ENCODE measurements at places on chromosomes 3 and 15.
A peak's percentile ranks its signal among the peaks of the same experiment; 100 is the strongest.

GRCh38 chr3:111465081-111465670 lies 76.8 kb upstream of the CD96 start:
- no peak overlapping the region for H3K4me3 ChIP-seq
- H3K36me3 ChIP-seq: no peaks in the 10 kb centered on the region
- no peaks in the 10 kb centered on the region for H3K4me1 ChIP-seq
- no peak overlapping the region for H3K27ac ChIP-seq
- DNase-seq: no peak

GRCh38 chr3:170055209-170055608 lies 17.4 kb downstream of the GPR160 start:
- no peaks in the 10 kb centered on the region for H3K36me3 ChIP-seq
- no peak overlapping the region for H3K27ac ChIP-seq
- no peak overlapping the region for H3K4me3 ChIP-seq
- H3K4me1 ChIP-seq: no peaks in the 10 kb centered on the region
- no peaks in the 10 kb centered on the region for H3K27me3 ChIP-seq

GRCh38 chr3:147924755-147925154 lies 515.6 kb downstream of the ZIC1 start:
- no peaks in the 10 kb centered on the region for H3K36me3 ChIP-seq
- no peak overlapping the region for H3K27ac ChIP-seq
- H3K4me1 ChIP-seq: no peaks in the 10 kb centered on the region
- H3K27me3 ChIP-seq: no peaks in the 10 kb centered on the region
- DNase-seq: no peak
- H3K4me3 ChIP-seq: no peak overlapping the region

- no peak for DNase-seq
- H3K36me3 ChIP-seq: no peaks in the 10 kb centered on the region
These were observed 121.4 kb upstream of the SGO1 start for GRCh38 chr3:20307383-20307782.

- no peak overlapping the region for H3K4me3 ChIP-seq
- no peak overlapping the region for H3K27ac ChIP-seq
- no peak for DNase-seq
- no peaks in the 10 kb centered on the region for H3K27me3 ChIP-seq
- no peaks in the 10 kb centered on the region for H3K36me3 ChIP-seq
These were observed 203.5 kb upstream of the NANOGP8 start for GRCh38 chr15:35288580-35288979.

GRCh38 chr3:53588122-53588521 lies 93.7 kb downstream of the CACNA1D start:
- no peak for DNase-seq
- no peaks in the 10 kb centered on the region for H3K27me3 ChIP-seq
- H3K27ac ChIP-seq: no peak overlapping the region
- no peaks in the 10 kb centered on the region for H3K4me1 ChIP-seq
- no peaks in the 10 kb centered on the region for H3K36me3 ChIP-seq

DNA sequence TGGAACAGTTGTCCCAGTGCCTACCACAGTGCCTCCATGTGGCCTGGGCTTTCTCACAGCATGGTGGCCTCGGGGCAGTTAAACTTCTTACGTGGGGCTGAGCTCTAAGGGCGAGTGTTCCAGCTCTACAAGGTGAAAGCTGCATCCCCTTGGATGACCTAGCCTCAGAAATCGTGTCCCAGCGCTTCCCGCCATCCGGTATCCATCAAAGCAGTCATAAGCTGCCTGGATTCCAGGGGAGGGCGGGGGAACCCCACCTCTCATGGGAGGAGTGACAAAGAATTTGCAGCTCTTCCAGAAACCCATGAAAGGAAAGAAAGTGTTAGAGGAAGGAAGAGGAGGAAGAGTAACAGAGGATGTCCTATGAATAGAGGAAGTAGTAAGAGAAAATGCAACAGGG lies 45.8 kb upstream of the CCDC174 start:
- peaks cover 4% of the 10 kb centered on the region for H3K4me1 ChIP-seq

DNA sequence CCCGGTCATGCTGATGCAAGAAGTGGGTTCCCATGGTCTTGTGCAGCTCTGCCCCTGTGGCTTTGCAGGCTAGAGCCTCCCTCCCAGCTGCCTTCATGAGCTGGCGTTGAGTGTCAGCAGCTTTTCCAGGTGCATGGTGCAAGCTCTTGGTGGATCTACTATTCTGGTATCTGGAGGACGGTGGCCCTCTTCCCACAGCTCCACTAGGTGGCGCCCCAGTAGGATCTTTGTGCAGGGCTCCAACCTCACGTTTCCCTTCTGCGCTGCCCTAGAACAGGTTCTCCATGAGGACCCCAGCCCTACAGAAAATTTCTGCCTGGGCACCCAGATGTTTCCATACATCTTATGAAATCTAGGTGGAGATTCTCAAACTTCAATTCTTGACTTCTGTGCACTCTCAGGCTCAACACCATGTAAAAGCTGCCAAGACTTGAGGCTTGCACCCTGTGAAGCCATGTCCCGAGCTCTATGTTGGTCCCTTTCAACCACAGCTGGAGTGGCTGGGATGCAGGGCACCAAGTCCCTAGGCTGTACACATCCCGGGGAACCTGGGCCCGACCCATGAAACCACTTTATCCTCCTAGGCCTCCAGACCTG lies 238.4 kb upstream of the MDFIC2 start:
- H3K27me3 ChIP-seq: no peaks in the 10 kb centered on the region
- H3K36me3 ChIP-seq: no peaks in the 10 kb centered on the region
- no peak overlapping the region for H3K27ac ChIP-seq
- H3K4me3 ChIP-seq: no peak overlapping the region
- peak; percentile 75 for DNase-seq
- H3K4me1 ChIP-seq: no peaks in the 10 kb centered on the region
